ENCODE measurements at places on chromosomes 11 and 22.

- DNase-seq, result no peak
These were observed 545.0 kb downstream of the ETS1 start for GRCh38 chr11:128042290-128042751.

DNA sequence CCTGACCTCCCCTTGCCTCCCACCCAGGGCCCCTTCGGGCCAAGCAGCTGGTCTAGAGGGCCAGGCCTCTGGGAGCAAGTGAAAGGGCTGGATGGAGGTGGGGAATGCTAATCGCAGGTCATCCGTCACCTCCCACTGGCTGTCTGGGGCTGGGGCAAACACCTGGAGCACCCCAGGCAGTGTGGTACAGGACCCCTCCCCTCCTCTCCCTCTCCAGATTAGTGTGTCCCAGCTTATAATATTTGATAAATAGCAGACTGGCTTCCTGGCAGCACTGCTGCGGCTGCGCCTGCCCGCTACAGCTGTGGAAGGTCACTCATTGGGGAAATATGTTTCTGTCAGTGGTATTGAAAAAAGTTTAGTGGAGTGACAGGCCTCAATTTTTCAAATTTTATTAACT is 90.7 kb upstream of the PHOX2A start:
- no peak for DNase-seq

DNA sequence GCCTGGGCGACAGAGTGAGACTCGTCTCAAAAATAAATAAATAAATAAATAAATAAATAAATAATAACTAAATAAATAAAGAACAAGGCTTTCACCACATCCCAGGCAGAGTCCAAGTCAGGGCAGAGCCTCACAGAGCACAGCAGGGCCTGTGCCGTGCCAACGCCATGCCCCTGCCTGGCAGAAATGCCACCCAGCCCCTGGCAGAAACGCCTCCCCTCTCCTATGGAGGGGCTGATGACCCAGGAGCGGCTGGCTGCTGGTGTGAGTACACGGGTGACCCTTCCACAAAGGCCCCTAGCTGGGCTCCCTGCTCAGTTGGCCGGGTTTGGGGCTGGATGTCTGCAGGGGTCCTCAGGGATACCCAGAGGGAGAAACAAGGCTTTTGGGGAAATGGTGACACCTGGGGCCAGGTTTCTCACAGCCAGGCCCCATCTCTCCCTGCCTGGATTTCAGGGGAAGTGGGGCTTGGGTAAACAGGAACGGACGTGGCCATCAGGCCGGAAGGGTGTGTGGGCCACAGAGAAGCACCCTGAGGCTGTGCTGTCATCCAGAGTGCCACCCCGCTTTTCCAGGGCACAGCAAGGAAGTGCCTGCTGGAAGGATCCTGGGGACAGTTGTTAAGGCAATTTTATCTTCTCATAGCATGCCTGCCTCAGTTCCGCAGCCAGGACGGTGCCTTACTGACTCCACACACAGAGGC is 5.1 kb downstream of the BID start:
- no peak for DNase-seq

DNA sequence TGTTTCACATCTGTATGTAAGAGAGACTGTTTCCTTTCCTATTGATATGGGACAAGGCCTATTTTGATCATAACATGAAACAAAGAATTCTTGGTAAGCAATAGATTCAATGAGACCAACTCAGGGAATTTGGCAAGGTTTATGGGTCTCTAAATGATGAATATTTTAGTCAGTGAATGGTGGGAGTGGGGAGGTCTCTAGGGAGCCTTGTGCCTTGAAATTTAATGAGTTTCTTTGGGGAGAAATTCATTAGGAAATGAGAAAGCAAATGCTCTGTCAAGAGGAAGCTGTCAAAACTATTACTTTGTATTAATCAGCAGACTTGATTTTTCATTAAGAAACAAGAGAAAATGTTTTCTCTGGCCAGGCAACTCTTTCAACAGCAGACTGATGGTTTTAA is 921.7 kb upstream of the API5 start:
- no peak for DNase-seq

All from aorta (tissue), 5 donors.